RWPE1 (cell line): ENCODE measurements at places on chromosomes 5 and 9.

DNA sequence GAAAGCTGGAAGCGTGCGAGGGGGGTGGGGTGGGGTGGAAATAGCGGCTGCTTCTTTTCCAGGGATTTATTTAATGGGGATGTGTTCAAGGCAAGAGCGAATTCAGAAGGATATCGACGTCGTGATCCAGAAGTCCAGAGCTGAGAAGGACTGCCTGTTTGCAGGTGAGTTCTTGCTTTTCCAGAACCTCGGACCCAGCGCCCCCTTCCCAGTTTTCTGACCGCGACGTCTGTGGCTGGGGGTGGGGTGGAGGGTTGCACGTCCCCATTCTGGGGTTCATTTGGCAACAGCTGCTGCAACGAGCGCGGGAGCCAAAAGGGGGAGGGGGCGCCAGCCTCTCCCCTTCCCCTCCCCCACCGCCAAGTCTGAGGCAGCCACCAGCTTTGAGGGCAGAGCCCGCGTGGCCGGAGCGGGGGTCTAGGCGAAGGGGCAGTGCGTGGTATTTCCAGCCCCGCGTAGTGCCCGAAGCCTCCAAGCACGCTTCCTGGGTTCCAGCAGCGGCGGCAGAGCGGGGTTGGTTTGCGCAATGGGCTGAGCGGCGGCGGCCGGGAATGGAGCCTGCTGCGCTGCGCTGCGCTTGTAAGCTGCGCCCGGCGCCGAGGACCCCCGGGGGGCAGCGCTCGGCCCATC is 701 bp downstream of the PARP8 start:
- peak; percentile 31 for DNase-seq

DNA sequence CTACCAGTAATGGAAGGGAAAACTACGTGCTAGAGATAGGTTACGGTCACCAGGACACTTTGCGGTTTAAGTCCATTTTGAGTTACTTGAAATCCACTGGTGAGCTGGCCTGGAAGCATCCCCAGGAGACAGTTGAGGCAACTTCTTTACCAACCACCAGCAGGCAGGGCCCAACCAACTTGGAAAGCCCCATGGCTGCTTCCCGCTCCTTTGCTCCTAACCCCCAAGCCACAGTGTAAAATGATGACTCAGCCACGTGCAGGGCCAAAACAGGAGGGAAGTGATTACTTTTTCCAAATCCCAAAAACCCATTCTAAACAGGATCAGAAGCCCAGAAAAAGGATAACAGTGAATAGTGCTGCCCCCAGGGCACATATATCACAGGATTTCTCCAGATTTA is 87.4 kb downstream of the PAX5 start:
- no peak for DNase-seq

DNA sequence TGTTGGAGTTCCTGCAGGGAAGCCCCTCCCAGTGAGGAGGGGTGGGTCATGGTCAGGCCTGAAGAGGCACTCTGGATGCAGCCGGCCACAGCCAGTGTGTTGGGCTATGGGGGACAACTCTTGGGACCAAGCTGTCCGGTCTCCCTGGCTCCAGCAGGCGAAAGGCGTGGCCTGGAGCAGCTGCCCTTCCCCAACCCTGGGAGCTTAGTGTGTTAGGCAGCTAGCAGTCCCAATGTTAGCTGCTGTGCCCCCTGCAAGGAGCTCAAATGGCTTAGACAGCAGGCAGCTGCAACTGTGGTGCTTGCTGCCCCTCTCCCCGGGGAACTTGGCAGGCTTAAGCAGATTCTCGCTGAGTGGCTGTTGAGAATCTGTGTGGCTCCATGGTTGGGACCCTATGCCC is 67.5 kb upstream of the ACTBL2 start:
- no peak for DNase-seq

- no peak for DNase-seq
Observed at GRCh38 chr9:121914604-121915303, 178.4 kb downstream of the TTLL11 start.

- DNase-seq, result no peak
Observed at GRCh38 chr9:8895861-8896224, 1096.3 kb upstream of the DMAC1 start.

DNA sequence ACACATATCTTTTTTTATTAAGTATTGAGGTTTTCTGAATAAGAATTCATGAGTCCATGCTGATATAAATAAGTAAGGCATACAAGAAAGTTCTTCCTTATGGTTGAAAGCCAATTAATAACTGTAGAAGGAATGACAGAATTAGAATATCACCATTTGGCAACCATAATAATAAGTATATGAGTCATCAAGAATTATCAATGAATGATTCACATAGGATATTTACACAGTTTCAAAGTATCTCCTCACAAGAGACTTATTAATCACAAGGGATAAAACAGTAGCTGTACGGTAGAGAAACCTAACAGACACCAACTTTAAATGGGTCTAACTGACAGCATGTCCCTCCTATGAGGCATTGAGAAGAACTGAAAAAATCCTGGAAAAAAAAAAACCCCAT is 161.6 kb downstream of the NR3C1 start:
- peak; percentile 78 for DNase-seq

- DNase-seq, result no peak
Observed at GRCh38 chr5:89346573-89346972, 463.6 kb upstream of the MEF2C start.

- no peak for DNase-seq
Observed at GRCh38 chr5:91111473-91112238, 271.5 kb downstream of the ARRDC3 start.

- DNase-seq, result no peak
Observed at GRCh38 chr5:79929095-79929494, 62.0 kb downstream of the MTX3 start.

GRCh38 chr5:90099099-90099498 is 310.5 kb downstream of the CETN3 start:
- no peak for DNase-seq

DNA sequence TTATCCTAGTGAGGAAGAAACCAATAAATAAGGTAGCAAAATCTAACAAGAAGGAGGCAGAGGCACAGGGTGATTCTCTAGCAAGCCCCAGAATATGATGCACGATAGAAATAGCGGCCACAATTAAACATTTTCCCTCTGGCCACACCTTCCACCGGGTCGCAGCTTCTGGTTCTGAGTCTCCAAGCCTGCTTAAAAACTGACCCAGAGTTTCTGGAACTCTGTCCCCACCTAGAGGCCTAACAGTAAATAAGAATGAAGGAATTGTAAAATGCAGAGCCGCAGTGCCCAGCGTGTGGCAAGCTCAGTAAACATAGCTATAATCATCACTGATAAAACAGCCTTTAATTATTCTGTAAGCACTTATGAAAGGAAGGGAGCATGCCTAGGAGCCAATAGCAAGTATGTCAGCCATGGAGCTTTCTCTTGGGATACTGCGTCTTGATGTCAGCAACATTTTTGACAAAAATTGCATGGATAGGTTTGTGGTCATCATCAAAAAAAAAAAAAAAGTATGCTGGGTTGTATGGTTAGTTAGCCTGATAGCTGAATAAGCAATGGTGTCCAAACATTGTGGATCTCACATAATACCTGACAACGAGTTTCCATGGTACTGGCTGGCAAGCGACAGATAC is 465.5 kb downstream of the DNAH5 start:
- peak; percentile 65 for DNase-seq

- no peak for DNase-seq
Observed at GRCh38 chr9:83119873-83120272, 56.9 kb upstream of the RASEF start.

GRCh38 chr9:92245005-92245797 is 48.3 kb downstream of the IARS1 start:
- no peak for DNase-seq

GRCh38 chr5:175809531-175810121 is 61.8 kb upstream of the CPLX2 start:
- peak; percentile 93 for DNase-seq

GRCh38 chr5:61298066-61298465 is 34.0 kb upstream of the ZSWIM6 start:
- no peak for DNase-seq

DNA sequence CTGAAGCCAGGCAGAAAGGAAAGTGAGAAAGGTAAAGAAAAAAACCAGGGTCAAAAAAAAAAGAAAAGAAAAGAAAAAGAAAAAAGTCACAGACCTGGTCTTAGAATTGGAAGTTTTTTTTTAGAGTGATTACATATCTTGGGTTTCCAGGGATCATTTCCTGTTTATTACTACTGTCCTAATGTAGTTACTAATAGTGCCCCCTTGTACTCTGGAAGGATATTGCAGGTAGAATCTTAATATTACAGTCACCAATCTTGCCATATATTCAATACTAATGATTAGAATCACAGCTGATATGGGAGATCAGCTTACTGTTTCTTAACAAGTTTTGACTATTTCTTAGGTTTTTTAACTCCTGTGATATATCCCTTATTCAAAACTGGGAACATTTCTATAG is 543.2 kb upstream of the CDH6 start:
- no peak for DNase-seq

DNA sequence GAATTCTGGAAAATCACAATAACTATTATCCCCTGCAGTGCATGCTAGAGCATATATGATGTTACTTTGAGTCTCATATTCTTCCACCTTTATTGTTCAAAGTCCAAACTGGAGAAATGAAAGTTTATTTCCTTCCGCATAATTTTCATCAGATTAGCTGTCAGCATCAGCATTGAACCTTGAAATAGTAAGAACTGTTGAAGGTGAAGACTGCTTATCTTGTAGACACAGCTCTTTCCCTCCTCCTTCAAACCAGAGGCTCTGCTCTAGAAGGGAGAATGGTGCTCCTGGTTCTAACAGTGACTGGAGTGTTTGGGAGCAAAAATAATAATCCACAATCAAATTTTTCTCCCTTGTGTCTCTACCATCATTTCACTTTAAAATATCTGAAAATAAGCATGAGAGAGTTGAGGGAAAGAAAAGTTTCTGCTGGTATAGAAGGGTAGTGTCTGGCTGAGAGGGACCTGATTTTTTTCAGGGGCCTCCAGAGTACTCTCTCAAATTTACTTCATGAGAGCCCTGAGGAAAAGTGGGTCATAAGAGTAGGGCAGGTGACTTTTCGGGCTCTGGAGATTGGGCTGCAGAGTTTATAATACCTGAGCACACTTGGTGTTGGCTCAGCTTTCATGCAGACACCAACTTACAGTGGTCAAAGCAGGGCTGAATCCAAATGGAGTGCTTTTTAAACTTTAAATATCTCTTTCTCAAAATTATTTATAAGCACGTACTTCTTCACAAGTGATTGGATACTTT is 170.4 kb downstream of the ZDHHC21 start:
- DNase-seq, result no peak

DNA sequence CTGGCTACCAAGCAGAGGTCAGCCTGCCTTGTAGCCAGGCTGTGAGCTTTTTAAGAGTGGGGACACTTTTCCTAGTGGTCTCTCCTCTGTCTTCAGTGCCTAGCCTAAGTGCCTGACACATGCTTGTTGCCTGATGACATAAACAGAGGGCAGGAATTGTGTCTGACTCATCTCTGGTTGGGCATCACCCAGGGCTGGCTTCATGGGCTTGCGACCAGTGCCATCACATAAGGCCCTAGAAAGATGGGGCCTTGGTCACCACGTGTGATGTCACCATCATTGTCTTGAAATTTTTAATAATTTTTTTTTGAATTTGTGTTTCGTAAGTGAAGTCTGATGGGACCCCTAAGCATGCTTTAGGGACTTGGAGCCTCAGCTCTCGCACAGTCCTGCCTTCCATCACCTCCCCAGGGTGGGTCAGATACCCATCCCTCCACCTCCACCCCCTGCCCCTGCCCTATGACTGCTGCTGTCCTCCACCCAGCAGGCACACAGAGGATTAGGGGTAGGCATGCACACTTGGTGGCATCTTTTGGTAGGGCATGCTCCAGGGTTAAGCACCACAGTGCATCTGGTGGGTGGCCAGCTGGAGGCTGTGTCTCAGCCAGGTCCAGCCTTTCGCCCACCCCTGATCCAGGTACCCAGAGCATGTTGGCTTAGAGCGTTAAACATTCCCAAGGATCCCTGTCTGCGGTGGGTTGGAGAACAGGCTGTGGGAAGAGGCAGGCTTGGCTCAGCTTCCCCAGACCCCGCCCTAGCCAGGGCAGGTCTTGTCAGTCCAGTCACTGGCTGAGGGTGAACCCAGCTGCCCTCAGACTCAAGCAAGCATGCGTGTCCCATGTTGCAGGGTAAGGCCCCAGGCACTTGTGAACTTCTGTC is 80.1 kb upstream of the SH3PXD2B start:
- peak; percentile 61 for DNase-seq

DNA sequence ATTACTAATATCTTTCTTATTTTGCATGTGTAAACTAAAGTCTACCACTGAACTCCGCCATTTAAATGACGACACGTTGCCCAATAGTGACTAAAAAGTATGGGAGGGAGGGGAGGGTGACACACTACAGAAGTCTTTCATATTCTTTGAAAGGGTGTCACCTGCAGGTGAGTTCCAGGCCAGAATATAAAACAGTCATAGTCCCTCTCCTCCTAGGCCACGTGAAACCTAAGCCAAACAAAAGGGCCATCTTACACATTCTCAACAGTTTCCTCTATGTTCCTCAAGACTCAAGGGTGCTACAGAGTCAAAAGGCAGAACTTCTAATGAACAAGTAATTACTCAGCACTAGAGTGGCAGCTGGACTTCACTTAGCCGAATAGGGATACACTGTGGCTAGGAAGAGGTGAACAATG is 6.4 kb downstream of the CEMIP2 start:
- no peak for DNase-seq

DNA sequence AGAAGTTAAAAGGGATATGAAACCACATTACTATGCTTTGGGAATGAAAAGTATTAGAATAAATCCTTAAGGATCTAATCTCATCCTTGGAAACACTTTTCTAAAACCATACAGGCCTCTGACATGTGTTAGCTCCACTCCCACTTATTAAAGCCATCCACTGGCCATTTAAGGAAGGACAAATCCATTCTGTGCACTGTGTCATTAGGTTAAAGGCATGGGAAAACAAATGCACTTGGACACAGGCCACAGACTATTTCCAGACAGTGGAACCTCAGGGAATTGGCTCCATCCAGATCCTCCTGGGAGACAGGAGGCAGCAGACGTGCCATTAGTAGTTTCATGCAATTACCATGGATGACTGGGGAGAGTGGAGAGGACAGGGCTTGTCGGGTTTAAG is 454.9 kb downstream of the ENC1 start:
- DNase-seq, result no peak

- no peak for DNase-seq
Observed at GRCh38 chr5:72293495-72294055, 26.5 kb downstream of the MRPS27 start.

DNA sequence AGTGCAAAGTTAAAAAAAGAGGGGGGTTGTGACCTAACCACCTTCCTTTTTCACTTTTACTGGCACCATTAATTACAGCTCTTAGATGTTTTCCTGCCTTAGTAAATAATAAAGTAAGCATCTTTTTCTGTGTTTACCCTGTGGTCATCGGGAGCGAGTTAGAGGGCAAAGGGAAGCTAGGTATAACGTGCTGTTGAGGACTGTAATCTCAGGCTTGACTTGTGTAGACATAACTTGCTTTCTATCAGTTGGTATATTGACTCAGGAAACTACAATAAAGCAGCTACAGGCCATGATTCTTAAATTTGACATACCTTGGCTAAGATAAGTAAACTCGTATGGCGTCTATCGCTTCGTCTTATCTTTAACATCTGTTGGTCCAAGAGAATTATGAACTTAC is 509.8 kb upstream of the CHD1 start:
- no peak for DNase-seq

- DNase-seq, result no peak
Observed at GRCh38 chr5:61737301-61737963, 405.4 kb downstream of the ZSWIM6 start.
